ENCODE measurements at places on chromosomes 4 and X.

DNA sequence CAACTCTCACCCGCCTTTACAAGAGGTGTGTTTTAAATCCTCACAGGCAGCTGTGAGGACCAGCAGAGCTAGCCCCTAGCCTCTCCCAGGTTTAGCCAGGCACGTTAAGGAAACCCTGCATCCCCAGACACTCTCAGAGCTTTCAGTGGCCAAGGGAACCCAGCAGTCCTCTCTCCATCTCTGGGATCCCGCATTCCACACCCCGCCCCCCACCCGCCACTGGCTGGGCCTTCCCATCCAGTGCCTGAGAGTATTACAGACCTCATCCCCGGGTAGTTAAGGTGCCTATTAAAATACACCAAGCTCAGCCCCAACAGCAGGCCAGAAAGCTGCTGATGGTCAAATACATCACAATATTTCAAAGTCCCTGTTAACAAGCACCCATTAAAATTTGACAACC, 256.2 kb downstream of the BCOR start:
- DNase-seq: no peak

GRCh38 chr4:150212927-150213326, 134.7 kb downstream of the DCLK2 start:
- DNase-seq: no peak

DNA sequence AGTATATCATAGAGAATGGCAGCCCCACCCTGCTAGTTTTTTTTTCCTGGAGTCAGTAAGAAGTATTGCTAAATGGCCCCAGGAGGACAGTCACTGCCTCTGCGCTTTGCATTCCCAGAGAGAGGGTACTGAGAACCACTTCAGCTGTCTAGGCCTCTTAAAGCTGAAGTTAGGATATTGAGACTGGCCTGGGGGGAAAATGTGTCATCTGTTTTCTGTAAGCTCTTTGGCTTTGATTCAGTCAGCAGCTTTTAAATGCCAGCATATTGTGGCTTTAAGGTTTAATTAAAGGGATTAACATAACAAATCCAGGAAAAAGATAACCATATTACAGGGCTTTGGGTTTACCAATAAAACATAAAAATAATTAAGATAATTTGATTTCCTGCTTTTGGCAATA, 852.0 kb downstream of the PCDH18 start:
- DNase-seq: no peak

DNA sequence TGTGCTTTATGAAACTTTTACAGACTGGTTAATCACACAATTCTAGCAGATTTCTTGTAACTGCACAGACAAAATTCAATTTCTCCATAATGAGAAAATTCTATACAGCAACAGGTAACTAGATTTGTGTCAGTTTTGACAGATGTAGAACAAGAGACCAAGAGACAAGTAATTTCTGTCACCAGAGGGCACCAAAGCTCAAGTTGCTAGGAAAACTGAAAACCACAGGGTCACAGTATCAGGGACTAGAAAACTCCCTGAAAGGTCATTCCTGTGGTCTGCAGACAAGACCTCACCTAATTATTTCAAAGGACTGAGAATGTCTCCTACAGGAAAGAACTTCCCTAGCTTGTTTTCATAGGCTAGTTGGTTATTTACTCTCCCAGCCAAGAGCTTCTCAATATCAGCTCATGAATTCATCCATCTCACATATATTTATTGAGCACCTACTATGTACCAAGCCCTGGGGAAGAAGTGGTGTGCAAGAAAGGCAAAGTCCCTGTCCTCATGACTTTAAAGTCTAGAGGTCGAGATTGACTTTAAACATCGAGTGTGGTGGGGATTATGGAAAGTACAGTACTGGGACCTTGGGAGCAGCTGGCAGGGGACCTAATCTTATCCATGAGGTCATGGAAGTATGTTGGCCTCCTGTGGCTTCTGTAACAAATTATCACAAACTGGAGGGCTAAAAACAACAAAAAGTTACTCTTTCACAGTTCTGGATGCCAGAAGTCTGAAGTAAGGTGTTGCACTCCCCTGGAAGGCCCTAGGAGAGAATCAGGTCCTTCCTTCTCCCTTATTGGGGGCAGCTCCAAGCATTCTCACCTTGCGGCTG, 47.8 kb upstream of the SETD7 start:
- DNase-seq: no peak

DNA sequence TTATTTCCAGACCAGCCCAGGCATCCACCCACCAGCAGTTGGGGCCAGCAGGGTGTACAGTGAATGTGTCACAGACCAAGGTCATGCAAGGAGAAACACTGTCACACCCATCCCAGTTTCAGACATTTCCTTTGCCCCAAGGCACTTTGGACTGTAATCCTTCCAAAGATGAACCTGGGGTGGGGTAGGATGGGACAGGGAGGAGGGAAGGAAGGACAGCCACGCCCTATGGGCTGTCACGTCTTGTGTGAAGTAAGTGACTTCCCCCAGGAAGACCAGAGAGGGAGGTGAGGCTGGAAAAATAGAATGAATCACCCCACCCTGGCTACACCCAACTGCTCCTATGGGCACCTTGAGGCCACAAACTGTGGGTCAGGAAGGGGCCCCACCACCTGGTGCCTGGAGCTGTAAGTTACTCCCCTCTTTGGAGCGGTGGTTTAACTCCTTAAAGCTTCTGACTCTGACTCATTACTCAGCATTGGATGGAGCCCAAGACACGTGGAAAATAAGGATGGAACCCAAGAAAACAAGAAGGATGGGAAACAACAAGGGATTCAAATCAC, 349.9 kb upstream of the KLF3 start:
- DNase-seq: no peak

DNA sequence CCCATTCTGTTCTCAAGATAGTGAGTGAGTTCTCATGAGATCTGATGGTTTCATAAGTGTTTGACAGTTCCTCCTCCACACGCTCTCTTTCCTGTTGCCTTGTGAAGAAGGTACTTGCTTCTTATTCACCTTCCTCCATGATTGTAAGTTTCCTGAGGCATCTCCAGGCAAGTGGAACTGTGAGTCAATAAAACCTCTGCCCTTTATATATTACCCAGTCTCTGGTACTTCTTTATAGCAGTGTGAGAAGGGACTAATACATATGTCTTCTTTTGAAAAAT, 58.4 kb downstream of the CFAP299 start:
- no peak for DNase-seq

GRCh38 chr4:141573678-141574077, 62.7 kb upstream of the IL15 start:
- no peak for DNase-seq

DNA sequence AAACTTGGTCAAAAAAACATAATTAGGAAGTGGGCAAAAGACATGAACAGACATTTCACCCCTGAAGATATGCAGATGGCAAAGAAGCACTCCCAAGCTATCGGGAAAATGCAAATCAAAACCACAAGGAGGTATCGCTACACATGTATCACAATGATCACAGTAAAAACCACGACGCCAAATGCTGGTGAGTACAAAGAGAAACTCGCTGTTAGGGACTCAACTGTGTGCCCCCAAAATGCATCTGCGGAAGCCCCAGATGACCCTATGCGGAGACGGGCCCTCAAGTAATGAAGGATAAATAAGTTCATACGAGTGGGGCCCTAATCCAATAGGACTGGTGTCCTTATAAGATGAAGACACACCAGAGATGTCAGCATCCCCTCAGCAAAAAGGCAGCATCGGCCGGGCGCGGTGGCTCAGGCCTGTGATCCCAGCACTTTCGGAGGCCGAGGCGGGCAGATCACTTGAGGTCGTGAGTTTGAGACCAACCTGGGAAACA, 10.2 kb downstream of the GAK start:
- DNase-seq: no peak
